ENCODE measurements at places on chromosomes 16 and 17. TPM values are rescaled to one million over a fixed set of nuclear protein-coding genes. Genes with fewer than 3 reads are reported as not detected.

The EMC6 gene
- total RNA-seq: 54.6 TPM

The ST6GALNAC1 gene
- not detected for total RNA-seq

The CIBAR2 gene
- total RNA-seq: not detected

The CCL17 gene
- total RNA-seq: not detected

The UBE2Z gene
- 81.2 TPM for total RNA-seq

The FXR2 gene
- 32.1 TPM for total RNA-seq

The CLEC18C gene
- total RNA-seq: not detected

The ATP2C2 gene
- not detected for total RNA-seq

DNA sequence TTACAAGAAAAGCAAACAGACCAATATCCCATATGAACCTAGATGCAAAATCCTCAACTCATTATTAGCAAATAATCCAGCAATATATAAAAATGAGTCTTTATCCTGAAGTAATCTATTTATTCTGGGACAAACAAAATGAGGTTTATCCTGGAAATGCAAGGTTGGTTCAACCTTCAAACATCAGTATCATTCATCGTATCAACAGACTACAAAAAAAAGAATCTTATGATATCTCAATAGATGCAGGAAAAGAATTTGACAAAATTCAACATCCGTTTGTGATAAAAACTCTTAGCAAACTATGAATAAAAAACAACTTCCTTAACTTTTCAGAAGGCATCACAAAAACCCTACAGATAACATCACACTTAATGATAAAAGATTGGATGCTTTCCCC is 18.4 kb upstream of the BAIAP2 start:
- DNase-seq: no peak

- DNase-seq: no peak
These were observed 10.8 kb downstream of the ARL2BP start for GRCh38 chr16:57255686-57256415.

DNA sequence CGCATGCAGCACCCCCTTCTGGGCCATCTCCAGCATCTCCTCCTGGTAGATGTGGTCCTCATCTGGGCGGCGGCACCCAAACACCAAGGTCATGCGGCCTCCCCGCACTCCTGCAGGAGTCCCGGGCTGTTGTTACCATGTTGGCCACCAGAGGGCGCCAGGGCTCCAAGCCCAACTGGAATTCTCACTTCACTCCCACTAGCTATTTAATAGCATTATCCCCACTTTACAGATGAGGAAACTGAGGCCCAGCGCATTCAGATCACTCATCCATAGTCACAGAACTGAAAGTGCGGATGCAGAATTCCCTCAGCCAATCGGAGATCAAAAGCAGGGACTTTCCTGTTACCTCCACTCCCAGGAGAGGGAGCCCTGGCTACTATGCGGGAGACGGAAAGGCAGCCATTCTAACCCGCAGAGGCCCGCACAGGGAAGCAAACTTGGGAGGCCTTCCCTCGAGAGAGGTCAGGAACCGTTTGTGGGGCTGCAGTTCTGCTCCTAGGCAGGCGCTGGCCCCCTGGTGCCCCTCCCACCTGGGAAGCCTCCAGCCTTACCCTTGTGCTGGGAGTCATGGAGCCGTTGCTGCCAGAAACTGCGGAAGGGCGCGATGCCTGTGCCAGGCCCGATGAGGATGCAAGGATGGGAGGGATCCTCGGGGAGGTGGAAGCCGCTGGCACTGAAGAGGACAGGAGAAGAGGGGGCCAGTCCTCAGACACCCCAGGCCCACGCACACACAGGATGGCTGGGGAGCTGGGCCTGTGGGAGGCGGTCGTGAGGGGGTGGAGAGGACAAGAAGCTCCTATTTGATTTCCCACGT is 40.1 kb downstream of the NOS2 start:
- DNase-seq: peak; percentile 59

- DNase-seq: no peak
These were observed 168.5 kb upstream of the RPH3AL start for GRCh38 chr17:521183-521525.

- DNase-seq: no peak
These were observed 10.1 kb downstream of the SMTNL2 start for GRCh38 chr17:4594406-4594805.

GRCh38 chr17:7956228-7956965 is 24.4 kb downstream of the CNTROB start:
- no peak for DNase-seq

DNA sequence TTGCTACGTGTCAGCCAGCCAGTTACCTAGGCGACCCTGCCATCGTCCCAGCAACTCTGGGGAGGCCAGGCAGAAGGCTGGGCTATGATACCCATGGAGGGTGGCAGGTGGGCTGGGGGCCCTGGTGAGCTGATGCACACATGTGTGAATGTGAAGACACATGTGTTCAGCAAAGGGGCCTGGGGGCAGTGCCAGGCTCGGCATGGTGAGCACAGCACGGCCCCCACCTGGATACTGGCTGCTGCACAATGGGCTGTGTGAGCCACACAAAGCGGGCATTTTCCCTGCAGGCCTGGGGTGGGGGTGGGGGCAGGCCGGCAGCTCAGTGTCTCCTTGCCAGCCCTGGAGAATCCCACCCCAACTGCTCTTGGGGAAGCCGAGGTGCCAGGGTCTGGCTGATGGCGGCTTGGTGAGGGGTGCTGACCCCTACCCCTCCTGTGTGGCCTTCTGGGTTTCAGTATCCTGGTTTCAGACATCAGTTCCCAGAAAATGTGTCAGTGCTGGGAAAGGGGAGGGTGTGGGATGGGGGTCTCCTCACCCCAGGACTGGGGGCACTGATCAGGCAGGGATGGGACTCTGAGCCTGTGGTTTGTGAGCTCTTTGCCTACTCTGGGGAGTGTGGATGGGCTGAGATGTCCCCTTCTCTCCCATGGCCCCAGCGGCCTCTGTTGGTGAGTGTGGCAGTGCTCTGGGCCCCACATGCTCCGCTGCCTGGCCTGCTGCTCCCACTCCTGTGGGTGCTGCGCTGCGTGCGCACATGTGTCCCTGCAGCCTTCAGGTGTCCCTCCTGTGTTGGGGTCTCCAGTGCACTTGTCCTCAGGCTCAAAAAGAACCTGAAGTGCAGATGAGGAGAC is 5.1 kb downstream of the LLGL1 start:
- DNase-seq: no peak

DNA sequence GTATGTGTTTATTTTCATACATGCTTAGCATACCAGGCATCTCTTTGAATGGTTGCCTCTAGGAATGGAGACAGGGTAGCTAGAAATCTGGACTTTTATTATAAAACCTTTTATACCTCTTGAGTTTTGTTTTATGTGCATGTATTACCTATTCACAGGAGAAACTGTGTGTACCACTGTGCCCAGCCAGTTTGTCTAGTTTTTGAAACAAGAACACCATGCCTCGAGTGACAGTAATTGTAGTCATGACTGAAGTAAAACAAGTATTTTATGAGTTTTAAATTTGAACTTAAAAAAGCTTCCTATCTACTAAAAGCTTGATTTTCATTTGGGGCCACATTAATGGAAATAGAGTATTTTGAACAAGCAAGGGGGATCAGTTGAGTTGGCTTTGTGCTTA is 57.4 kb downstream of the SNTB2 start:
- DNase-seq: no peak

DNA sequence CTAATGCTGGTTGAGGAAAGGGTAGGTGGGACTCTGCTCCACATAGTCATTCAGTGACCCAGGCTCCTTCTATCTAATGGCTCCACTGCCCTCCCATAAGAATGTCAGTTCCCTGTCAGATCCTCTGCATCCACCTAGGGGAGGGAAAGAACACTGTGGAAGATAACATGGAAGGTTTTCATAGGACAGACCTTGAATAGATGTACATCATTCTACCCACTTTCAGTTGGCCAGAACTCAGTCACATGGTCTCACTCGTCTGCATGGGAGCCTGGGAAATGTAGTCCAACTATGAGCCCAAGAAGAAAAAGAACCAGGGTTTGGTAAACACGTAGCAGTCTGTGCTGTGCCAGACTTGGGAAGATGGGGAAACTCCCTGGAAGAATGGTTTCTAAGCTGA is 27.1 kb upstream of the SCNN1B start:
- no peak for DNase-seq

DNA sequence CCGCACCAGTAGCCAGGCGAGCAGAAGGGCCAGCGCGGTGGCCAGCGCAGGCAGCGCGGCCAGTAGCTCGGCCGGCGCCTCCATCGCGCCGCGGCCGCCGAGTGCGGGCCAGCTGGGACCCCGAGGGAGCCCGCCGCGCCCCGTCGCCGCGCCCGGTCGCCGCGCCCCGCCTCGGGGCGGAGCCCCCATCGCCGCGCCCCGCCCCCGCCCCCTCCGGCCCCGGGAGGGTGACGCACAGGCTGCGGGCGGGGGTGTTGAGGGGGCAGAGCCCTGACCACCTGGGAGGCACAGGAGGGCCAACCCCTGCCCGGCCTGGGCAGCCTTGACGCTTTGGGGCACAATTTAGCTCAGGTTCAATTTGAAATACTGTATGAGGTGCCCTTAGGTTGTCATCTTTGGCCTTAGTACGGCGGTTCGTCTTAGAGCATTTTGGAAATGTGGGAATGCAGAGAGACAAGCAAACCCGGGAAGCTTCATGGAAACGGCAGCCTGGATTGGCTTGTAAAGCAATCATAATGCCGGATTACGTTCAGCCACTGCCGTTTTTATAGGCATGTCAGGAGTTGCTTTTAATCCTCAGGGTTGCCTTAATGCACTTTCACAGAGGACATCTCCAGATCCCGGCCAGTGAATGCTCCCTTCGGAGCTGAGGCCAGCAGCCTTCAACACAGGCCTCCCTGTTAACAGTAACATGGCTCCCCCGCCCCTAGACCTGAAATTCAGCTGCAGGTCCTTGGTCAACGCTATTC is at the start of gene MXRA7:
TSS of gene MXRA7 (minus strand) at position 103 of the 749 bp plus-strand sequence. CDS start at position 84, 19 bp downstream.
- DNase-seq: peak; percentile 60

DNA sequence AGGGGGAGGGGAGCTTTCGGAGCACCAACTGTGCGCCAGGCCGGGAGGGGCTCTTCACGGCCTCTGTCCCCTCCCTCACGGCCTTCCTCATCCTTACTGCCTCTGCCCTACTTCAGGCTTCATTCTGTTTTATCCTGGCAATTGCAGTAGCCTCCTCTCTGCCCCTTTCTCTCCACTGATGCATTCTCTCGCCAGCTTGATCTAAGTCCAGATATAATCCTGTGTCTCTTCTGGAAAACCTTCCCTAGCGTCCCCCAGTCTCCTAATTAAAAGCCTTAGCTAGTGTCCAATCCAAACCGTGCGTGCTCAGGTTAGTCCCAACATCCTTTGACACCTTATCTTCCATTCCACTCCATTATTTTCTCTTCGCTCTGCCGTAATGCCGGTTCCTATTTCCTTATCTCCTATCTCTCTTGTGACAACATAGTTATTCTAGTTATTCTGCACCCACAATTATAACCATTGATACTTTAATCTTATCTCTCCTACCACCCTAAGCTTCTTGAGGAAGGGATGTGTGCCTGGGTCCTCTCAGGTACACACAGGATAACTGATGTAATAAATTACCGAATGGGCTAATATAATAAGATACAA is 869 bp downstream of the ZNF48 start:
- no peak for DNase-seq

- no peak for DNase-seq
These were observed 104.6 kb upstream of the CACNG3 start for GRCh38 chr16:24151482-24151939.

DNA sequence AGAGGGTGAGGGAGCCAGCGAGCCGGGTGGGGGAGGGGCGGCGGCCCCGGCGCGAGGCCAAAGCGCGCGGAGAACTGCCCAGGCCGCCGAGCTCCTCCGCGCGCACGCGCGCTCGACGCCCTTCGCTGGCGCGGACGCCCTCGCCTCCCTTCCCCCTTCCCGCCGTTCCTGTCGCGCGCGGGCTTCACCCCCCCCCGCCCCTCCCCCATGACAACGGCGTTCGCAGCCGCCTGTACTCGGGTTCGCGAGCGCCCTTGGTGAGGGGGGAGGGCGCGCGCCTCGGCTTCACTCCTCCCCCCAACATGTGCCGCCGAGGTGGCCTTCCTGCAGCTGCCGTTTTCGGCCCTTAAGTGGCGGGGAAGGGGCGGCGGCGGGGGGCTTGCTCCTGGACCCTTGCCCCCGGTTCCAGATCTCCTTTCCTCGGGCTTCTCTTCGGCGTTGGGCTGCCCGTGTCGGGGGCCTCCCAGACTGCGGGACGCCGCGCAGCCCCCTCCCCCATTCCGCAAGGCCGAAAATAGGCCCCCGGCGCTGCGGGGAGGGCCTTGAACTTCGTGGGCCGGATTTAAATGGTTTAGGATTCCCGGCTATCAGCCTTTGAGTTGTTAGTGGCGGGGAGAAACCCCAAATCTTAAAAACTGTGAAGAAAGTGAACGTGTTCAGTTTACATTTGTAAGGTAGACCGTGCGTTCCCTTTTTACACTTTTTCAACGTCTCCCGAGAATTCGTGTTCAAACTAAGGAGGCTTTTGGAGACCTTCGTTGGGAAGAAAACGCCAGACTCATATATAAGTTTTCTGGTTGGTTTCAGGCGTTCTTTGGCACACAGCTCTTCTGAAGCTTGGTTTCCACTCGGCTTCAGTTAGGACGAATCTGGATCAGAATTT is 653 bp downstream of the SRRM2 start:
- DNase-seq: peak; percentile 79

GRCh38 chr17:83103200-83103942 is 24.0 kb downstream of the METRNL start:
- peak; percentile 30 for DNase-seq

DNA sequence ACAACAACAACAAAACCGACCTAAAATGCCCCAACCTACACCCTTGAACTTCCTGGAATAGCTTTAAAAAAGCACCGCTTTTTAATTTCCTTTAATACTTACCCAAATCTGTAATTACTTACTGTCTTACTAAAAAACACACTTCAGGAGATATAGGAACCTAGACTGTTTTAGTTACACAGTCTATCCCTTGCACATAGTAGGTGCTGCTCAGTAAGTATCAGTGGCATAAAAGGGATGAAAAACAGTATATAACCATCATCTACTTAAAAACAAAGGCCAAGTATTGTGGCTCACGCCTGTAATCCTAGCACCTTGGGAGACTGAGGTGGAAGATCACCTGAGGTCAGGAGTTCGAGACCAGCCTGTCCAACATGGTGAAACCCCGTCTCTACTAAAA is 6.1 kb downstream of the SUMO2 start:
- DNase-seq: no peak

GRCh38 chr16:2511996-2512734 is 1.6 kb upstream of the ATP6V0C start:
- no peak for DNase-seq

DNA sequence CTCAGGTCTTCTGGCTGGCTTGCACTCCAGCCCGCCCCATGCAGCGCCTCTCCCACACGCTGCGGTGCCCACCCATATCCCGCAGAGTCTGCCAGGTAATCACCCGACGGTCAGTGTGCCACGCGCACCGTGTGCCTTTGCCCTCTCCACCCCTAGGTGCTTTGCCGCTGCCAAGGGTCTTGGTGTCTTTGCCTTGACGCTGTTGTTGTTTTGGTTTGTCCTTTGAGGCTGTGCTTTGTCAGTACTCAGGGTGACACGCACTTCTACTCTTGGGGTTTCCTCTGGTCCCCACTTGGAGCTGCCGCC is 30.1 kb downstream of the UBN1 start:
- no peak for DNase-seq

DNA sequence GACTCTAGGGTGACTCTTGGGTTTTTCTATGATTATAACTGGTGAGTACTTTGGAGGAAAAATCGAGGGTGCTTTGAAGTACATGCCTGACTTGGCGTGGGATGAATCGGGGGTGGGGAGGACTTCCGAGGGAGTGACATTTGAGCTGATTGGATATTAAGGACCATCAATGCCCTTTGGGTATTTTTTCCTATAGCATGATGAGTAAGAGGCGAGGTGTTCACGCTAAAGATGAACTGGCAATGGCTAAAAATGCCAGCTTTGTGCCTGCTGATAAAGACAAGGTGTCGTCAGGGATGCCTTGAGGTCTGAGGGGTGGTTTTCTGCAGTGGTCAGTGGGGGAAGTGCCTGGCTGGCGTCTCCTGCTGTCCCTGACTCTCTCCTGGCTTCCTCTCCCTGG is 25.3 kb downstream of the USP43 start:
- DNase-seq: no peak

- peak; percentile 57 for DNase-seq
These were observed 823 bp downstream of the TNRC6C start for GRCh38 chr17:77959126-77959925.
